Mucosa of descending colon (tissue), 3 donors: ENCODE measurements at places on chromosomes 13 and 19. TPM values are rescaled to one million over a fixed set of nuclear protein-coding genes. Genes with fewer than 3 reads are reported as not detected.

CEACAM16 gene
- not detected for total RNA-seq

GEMIN7 gene
- total RNA-seq = 14.4 TPM

MLNR gene
- total RNA-seq = not detected

BCAM gene
- total RNA-seq = 20.3 TPM

ACER1 gene
- total RNA-seq = not detected

ZNF761 gene
- 8.8 TPM for total RNA-seq

ZNF100 gene
- 6.3 TPM for total RNA-seq

CBLC gene
- 36.5 TPM for total RNA-seq

SIGLEC5 gene
- total RNA-seq = 0.84 TPM

KLF2 gene
- total RNA-seq = 8.1 TPM

SYNGR4 gene
- not detected for total RNA-seq

CATSPERD gene
- total RNA-seq = not detected

NPHS1 gene
- not detected for total RNA-seq

B3GLCT gene
- 4.0 TPM for total RNA-seq

NLRP11 gene
- total RNA-seq = not detected

DNA sequence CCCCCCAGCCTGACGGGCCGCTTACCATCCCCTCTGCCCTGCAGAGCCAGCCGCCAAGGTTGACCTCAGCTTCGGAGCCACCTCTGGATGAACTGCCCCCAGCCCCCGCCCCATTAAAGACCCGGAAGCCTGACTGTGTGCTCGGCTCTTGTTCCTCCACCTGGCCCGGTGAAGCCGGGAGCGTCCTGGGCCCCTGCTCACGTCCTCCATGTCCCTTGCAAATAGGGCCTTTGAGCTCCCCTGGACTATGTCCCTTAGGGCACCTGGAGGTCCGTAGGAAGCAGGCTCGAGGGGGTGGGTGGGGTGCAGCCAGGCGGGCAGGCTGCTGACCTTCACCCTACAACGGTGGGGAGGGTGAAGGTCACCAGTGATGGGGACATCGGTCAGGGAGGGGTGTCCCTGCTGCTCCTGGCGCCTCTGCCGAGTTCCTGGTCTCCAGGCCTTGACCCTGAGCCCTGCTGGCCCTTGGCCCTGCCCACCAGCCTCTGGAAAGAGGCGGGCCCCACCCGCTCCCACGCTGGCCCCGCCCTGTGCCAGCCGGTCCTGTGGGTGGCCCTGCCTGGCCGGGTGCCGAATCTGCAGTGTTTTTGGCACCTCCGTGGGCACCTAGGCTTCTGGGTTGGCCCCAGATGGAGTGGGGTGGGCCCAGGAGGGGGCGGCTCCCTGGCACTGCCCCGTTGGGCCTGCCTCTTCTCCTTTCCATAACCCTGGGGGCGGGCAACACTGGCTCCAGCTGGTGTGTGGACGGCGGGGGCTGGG lies 3.3 kb downstream of the ATP5F1D start:
- peak; percentile 88 for DNase-seq

DNA sequence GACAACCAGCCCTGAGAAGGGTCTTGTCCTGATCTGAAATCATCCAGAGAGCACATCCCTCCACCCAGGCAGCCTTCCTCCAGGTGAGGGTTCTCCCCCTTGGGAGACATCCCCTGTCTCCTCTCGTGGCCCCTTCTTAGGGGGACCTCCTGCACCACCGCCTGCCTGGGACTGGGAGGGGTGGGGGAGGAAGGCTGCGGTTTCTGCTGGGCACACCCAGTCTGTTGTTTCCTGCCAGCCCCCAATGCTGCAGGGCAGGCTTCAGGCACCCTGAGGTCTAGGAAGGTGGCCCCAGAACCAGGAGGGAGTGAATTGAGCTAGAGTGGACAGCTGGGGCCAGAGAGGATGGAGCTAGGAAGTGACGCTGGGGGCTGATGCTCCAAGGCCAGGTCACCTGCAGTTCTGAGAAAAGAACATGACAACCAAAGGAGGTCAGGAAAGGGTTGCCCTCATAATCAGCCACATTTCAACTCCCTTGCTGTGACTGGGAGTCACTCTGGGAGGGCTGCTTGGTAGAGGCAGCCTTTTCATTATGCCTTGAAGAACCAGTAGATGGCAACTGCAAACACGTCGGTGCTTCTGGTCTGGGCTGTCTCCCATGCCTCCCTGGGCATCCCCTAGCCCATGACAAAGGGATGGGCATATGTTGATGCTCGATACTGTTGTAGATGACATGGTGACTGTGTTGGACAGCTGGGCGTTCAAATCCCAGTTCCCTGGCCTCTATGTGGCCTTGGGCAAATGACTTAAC lies 1.4 kb downstream of the ARHGEF18 start:
- no peak for DNase-seq

GRCh38 chr13:50303963-50304721 lies 288.9 kb downstream of the KCNRG start:
- no peak for DNase-seq

DNA sequence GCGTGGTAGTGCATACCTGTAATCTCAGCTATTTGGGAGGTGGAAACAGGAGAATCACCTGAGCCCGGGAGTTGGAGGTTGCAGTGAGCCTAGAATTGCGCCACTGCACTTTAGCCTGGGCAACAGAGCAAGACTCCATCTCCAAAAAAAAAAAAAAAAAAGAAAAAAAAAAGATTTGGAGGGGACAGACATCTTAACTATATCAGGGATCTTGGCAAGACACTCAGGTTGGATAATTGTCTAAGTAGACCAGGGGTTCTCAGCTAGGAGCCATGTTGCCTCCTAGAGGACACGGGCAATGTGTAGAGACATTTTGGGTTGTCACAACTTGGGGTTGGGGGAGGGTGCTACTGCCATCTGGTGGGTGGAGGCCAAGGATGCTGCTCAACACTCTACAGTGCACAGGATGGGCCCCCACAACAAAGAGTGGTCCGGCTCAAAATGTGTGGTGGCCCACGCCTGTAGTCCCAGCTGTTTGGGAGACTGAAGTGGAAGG lies 1.9 kb upstream of the ZNF580 start:
- DNase-seq = peak; percentile 49

- DNase-seq = no peak
These were observed 59.5 kb downstream of the IER2 start for GRCh38 chr19:13209484-13210338.

GRCh38 chr13:74070065-74070464 lies 64.1 kb downstream of the KLF12 start:
- no peak for DNase-seq

DNA sequence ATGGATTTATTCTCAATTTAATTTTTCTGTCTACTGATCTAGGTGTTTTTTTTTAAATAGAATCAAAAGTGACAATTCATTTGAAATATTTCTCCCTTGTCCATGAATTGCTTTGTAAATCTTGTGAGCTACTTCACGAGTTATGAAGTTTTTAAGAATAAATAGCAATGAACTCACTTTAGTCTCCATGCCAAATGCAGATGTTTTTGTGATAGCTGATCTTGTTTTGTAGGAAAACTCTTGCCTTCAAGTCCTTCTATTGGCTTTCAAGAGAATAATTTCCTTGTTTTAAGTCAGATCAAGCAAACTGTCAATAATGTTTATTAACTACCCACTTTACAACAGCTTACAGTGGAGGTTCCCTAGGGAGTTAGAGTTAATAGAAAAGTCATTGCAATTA lies 99.8 kb downstream of the ITGBL1 start:
- DNase-seq = no peak

- no peak for DNase-seq
These were observed at the start of gene SOX21 for GRCh38 chr13:94712287-94712811. SOX21 (minus strand) TSS chr13:94712545; CDS start chr13:94712049, 496 bp downstream.

- no peak for DNase-seq
These were observed 526 bp downstream of the NFIX start for GRCh38 chr19:12995596-12996405.

- peak; percentile 74 for DNase-seq
These were observed 44.8 kb downstream of the ANKRD10 start for GRCh38 chr13:110869805-110870706.

GRCh38 chr13:109699628-109700071 lies 86.7 kb downstream of the IRS2 start:
- peak; percentile 49 for DNase-seq

GRCh38 chr19:2274185-2274711 lies 7.7 kb downstream of the PEAK3 start:
- no peak for DNase-seq

GRCh38 chr13:112602189-112602588 lies 14.2 kb upstream of the TUBGCP3 start:
- DNase-seq = no peak

- peak; percentile 49 for DNase-seq
These were observed 18.0 kb downstream of the ZC3H4 start for GRCh38 chr19:47095476-47096099.

- no peak for DNase-seq
These were observed 327.3 kb downstream of the ATP8A2 start for GRCh38 chr13:25699056-25699455.

DNA sequence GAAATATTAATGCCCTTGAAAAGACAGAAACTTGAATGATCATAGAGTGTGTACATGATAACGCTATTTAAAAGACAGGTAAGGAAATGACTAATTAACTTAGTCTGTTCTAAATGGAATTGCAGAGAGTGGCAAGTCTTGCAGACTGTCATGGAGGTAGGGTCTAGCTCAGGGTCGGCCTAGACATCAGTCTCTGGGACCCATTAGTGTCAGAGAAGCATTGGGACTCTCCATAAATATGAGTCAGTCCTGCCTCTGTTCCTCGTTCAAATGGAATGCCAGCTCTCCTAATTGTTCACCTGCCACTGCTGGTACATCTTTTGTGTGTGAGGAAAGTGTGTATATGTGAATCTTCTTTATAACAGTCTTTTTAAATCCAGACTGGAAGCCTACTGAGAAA lies 28.0 kb downstream of the PCDH20 start:
- no peak for DNase-seq

GRCh38 chr19:50705422-50706019 lies 14.1 kb downstream of the SHANK1 start:
- no peak for DNase-seq

DNA sequence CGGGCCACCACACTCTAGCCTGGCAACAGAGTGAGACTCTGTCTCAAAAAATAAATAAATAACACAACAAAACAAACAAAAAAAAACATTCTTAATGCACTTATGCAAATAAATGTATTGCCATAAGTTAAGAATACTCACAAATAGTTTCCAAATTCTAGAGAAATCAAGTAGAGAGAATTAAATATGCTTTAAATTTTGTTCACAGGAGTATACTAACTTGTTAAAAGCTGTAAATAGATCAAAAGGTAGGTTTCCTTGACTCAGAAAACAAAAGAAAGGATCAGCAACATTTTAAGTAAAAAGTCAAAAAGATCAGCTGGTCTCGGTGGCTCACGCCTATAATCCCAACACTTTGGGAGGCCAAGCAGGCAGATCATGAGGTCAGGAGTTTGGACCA lies 50.5 kb upstream of the ZNF429 start:
- no peak for DNase-seq

- no peak for DNase-seq
These were observed 16.7 kb upstream of the RXFP2 start for GRCh38 chr13:31722673-31723072.

DNA sequence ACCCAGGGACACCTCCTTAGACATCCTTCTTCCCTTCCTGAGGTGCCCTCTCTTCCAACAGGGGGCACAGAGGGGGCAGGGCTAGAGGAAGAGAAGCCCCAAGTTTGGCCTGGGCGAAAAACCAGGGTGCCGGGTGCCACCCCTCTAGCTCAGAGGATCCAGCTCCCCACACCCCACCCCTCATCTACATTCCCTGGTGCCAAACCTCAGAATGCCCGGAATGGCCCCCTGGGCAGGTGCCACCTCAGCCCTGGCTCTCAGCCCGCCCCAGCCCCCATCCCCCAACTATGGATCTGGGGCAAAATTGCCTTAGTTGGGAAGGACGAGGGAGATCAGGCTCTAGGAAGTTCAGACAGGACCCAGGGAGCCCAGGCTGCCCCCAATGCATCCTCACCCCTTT lies 2.0 kb downstream of the CNN1 start:
- no peak for DNase-seq

DNA sequence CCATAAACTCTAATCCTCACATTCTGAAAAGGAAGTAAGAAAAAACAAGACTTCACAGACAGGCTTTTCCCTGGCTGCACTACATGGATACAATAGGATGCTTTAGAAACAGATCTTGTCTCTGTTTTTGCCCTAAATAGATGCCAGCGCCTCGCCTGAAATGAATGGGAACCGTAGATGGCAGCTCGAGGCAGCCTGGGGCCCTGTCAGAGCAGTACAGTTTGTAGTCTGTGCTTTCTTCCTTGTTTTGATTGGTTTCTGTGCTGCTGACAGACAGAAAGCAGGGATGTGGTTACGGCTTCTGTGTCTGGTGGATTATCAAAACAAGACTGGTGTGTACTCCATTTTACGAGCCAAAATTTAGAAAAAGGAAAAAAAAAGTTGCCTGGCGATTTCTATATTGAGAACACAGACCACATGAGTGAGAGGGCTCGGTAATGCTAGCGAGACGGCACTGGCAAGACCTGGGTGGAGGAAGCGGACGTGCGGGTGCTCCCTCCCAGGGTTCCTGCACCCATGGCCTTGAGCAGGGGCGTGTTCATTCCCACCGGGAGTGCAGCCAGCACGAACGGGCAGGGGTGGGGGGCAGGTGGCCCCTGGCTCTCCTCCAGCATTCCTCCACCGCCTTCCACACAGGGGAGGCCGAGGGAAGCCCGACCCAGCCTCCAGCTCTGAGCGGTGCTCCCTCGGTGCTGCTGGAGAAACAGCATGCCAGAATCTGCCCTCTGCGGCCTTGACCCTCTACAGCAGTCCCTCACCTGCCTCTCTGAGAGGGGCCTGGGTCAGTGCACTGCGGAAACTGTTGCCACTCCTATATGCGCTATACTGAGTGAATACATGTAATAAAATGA lies 37.6 kb upstream of the C1QTNF9 start:
- DNase-seq = peak; percentile 87

GRCh38 chr19:13234518-13234917 lies 84.3 kb downstream of the IER2 start:
- DNase-seq = peak; percentile 77

DNA sequence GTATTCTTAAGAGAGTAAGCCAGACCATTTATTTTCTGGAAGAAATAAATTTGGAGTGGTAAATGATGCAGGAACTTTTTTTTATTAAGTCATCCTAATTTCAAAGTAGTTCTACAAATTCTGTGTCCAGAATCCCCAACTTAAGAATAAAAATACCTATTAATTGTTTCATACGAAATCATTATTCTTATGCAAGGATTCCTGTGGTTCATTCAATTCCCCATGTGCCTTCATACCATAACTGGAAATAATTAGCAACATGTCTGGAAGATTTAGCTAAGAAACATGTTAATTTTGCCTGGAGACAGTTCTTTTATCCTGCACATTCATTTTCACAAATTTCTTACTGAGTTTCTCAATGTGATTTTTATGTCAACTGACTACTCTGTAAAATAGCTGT lies 408.6 kb downstream of the PCDH9 start:
- DNase-seq = no peak
